ENCODE measurements at places on chromosomes 1 and 21.

DNA sequence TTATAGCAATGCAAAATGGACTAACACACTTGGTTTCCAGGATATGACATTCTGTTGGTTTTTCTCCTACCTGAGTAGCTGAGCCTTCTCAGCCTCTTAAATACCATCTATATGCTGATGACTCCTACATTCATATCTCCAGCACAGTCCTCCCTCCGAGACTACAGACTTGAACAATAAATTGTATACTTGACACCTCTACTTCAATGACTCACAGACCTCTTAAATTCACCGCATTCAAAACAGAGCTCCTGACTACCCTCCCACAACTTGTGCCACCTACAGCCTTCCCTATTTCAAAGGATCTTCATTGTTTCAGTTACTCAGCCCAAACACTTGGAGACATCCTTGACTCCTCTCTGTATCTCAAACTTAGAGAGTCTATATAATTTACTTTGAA lies 66.8 kb upstream of the ASB17 start:
- DNase-seq, result no peak

DNA sequence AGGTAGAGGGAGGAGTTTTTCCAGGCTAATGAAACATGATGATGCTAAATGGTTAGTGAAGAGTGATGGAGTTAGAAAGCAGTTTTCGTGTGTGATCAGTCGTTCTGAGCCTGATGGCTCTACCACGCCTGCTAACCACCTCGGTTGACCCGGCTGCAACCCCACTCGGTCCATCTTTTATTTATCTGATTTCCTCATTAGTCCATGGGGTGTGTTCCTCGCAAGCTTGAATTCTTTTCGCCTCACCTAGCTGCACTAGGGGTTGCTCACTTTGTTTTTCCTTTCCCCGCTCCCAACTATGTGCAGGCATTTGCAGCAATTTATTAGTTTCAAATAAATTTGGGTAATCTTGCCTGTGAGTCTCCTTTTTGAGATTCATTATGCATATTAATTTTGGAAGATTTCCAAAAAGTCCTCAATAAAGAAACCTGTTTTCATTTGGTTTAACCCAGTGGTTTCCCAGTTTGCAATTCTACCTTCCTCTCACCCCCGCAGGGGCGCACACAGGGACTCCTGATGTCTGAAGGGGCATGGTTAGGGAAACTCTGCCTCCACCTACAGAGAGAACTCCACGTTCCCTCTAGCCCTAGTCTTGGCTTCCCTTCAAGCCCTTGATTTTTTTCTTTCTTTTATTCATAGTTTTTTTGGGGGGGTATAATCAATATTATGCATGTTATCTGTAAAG lies 12.6 kb downstream of the B3GALT5 start:
- DNase-seq, result no peak

GRCh38 chr1:31306278-31306677 lies 9.4 kb downstream of the ZCCHC17 start:
- DNase-seq, result no peak

- no peak for DNase-seq
Observed at GRCh38 chr1:41486371-41487125, 2.1 kb upstream of the EDN2 start.

- DNase-seq, result no peak
Observed at GRCh38 chr1:225137976-225138375, 208.5 kb downstream of the DNAH14 start.

DNA sequence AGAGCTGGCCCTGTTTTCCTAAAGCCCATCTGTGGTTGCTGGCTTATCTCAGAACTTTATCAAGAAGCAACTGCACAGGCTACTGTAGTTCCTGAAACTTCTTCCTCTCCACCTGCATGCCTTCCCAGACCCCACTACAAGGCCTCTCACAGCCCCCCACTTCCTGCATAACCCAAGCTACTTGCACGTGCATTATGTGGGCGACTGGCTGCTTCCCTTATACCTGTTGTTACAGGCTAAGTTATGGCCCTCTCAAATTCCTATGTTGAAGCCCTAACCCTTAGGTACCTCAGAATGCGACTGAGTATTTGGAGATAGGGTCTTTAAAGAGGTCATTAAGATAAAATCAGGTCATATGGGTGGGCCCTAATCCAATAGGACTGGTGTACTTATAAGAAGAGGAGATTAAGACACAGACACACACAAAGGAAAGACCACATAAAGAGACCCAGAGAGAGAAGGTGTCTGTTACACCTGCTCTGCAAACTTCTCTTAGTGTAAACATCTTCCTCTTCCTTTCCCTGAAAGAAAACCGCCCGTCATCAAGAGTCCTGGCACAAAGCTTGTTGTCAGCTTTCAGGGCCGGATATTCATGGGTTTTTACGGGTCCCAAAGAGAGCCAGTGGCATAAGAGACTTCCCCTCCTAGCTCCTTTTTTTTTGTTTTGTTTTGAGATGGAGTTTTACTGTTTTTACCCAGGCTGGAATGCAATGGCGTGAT lies 5.1 kb downstream of the ZNF496 start:
- no peak for DNase-seq

DNA sequence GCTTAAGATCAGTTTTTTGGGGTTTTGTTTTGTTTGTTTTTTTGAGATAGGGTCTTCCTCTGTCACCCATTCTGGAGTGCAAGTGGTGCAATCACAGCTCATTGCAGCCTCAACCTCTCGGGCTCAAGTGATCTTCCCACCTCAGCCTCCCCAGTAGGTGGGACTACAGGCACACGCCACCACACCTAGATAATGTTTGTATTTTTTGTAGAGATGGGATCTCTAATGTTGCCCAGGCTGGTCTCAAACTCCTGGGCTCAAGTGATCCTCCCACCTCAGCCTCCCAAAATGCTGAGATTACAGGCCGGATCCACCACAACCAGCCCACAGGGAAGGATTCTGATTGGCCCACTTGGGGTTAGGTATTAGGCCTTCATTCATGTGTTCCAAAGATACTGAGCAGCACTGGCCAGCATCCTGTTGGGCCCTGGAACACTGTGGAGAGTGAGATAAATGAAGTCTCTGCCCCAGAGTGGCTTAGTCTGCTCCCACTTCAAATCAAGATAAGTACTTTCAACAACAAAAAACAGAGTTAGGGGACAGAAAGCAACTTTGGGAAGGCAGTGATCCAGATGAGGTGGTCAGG lies 54.7 kb downstream of the PTP4A2 start:
- DNase-seq, result no peak

DNA sequence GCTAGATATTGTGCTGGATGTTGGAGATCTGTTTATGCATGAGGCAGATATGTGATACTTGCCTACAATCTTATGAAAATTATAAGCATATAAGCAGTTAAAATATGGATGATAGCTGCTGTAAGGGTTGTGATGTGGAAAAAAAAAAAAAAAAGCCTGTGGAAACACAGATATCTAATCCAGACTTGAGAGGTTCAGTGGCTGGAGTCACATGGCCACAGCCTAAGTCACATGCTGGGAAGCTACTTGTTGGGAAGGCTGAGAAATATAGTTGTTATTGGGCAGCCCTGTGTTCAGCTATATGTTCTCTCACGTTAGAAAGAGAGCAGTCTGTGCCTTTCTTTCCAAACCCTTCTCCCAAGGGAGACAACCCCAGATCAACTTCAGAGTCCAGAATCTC lies 15.1 kb downstream of the RAVER2 start:
- DNase-seq, result no peak

GRCh38 chr21:42187976-42188653 lies 30.8 kb upstream of the ABCG1 start:
- DNase-seq, result peak; percentile 83

GRCh38 chr1:7826363-7826762 lies 26.5 kb downstream of the UTS2 start:
- no peak for DNase-seq

- no peak for DNase-seq
Observed at GRCh38 chr1:200977071-200977754, 46.3 kb downstream of the KIF21B start.

- DNase-seq, result no peak
Observed at GRCh38 chr1:226365831-226366231, 42.1 kb downstream of the PARP1 start.

GRCh38 chr21:41651830-41652229 lies 115.0 kb downstream of the RIPK4 start:
- no peak for DNase-seq

GRCh38 chr1:69502991-69503390 lies 64.7 kb upstream of the LRRC7 start:
- no peak for DNase-seq

DNA sequence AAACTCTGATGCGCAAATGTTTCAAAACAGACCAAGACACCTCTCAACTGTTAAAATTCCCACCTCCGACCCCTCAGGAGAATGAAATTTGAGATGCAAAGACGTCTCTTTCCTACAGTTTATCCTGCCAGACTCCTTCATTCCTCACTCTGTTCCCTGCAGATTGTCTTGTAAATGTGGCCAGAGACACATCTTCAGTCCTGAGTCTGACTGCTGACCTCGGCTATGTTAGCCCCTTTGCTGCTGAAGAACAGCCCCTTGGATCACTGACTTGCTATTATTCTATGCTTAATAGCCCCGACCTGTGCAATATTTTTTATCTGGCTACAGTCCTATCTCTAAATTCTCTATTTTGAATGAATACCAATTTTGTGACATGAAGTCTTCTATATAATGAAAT lies 16.6 kb upstream of the ESRRG start:
- DNase-seq, result no peak

DNA sequence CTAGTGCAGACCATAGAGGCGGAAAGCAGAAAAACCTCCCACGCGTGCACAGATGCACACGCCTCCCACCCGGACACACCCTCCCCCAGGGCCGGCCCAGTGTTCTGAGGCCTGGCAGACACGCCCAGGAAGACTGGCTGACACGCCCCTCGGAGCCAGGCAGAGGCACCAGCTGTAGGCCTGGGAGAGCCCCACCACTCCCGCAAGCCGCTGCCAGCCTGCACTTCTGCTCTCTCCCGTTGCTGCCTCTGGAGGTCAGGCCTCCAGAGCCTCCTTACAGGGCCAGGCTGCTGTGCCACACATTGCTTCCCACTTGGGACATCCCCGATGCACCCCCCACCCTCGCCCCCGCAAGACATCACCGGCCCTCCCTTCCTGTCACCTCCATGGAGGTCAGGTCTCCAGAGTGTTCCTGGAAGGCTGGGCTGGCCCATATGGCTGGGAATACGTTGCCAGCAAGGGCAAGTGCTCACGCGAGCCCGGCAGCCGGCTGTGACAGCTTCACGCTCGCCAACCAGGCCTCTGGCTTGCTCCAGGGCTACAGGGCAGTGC lies 40.4 kb downstream of the CASZ1 start:
- peak; percentile 72 for DNase-seq

DNA sequence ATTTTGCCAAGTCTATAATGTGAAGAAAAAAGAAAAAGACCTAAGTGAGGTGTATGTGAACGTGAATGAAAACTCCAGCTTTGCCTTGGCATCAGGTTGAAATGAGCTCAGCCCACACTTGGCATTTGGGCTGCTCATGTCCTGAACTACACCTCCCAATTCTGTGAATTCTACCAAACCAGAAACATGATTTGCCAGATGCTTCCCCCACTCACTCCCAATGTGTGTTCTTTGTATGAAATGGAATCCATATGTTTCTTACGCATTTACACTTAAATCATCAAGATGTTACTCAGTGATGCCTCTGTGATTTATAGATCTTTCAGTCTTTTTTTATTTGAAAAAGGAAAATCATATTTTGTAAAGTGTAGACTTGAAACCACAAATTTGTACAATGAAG lies 32.8 kb upstream of the RUNX1 start:
- no peak for DNase-seq

- no peak for DNase-seq
Observed at GRCh38 chr21:28723646-28724045, 269.0 kb downstream of the LTN1 start.

- no peak for DNase-seq
Observed at GRCh38 chr1:179821524-179821923, 56.1 kb downstream of the TOR1AIP2 start.

DNA sequence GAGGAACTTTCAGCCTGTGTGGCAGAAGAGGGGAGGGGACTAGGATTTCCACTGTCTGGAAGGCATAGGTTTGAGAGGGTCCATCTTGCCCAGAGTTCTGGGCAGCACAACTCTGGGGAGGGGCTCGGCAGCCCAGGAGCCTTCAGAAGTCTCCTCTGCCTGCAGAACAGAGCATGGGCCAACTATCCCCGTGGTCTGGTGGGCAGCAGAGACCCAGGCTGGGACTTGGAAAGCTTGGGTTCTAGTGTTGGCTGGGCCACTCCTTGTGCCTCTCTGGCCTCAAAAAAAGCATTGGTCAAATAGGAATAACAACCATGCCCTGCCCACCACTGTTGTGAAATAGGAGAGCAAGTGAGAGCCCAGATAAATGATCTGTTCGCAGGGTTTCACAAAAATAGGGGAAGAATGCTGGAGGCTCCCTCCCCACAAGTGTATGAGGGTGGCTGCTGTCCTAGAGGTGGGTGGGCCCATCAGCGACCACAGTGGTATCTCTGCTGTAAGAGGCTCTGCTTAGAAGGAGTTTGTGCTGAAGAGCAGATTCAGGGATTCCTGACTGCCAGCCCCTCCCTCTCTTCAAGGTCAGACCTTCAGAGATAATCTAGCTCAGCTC lies 8.9 kb downstream of the EPHA10 start:
- DNase-seq, result no peak

DNA sequence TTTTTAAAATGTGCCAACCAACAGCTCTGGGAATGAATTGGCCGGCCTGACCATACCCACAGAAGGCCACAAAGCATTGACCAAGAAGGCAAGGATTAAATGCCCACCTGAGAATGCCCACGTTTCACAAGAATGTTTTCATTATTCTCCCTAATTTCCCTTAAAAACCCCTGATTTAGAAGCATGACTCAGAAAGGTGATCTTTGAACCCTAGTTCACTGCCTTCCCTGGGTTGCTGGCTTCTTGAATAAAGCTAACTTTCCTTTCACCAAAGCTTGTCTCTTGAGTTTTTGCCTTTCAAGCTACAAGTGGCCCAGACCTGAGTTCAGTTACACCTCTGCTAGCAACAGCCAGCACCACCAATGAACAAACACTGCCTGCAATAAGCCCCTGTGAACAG lies 14.4 kb upstream of the MRPL55 start:
- DNase-seq, result no peak
